ENCODE measurements at places on chromosomes 16 and 17. TPM values are rescaled to one million over a fixed set of nuclear protein-coding genes. Genes with fewer than 3 reads are reported as not detected.

CDH5 gene
- not detected for total RNA-seq

CHST5 gene
- total RNA-seq: not detected

CAVIN1 gene
- total RNA-seq: 5.3 TPM

DNA sequence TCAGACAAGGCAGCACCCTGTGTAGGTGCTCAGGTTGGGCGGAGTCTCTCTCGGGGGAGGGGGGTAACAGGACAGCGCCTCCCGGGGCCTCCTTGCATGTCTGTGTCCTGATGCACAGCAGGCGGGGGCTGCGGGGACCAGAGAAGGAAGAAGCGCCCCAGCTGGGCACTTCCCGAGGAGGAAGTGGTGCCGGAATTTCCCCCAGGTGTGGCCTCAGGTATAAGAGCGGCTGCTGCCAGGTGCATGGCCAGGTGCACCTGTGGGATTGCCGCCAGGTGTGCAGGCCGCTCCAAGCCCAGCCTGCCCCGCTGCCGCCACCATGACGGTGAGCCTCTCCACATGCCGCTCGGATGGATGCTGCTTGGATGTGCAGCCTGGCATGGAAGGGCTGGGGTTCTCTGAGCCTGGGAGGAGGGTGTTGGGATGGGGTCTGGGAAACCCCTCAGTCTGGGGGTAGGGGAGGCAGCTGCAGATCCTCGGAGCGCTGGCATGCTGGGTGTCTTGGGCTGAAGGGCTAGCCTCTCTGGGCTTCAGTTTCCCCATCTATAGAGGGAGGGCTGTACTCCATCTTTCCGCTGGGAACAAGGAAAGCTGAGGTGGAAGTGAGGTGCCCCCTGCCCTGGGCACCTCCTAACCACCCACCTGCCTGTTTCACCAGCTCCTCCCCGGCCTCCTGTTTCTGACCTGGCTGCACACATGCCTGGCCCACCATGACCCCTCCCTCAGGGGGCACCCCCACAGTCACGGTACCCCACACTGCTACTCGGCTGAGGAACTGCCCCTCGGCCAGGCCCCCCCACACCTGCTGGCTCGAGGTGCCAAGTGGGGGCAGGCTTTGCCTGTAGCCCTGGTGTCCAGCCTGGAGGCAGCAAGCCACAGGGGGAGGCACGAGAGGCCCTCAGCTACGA, at the start of gene IL17C:
IL17C (plus strand) TSS at position 250 of the 908 bp plus-strand sequence; CDS start at position 320, 70 bp downstream.
- DNase-seq: no peak

GRCh38 chr17:81859906-81860755, at the start of gene P4HB:
TSS of gene P4HB (minus strand) at chr17:81860535. CDS start at chr17:81860471, 64 bp downstream.
- DNase-seq: peak; percentile 94

DNA sequence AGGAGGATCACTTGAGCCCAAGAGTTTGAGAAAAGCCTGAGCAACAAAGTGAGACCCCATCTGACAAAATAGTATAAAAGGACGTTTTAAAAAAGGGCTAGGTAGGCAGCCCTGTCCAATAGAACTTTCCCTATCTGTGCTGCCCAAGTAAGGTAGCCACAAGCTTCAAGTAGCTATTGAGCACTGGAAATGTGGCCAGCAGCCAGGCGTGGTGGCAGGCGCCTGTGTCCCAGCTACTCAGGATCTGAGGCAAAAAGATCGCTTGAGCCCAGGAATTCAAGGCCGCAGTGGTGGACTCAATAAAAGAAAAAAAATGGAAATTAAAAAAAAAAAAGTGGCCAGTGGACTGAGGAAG, 1.5 kb upstream of the NQO1 start:
- no peak for DNase-seq

DNA sequence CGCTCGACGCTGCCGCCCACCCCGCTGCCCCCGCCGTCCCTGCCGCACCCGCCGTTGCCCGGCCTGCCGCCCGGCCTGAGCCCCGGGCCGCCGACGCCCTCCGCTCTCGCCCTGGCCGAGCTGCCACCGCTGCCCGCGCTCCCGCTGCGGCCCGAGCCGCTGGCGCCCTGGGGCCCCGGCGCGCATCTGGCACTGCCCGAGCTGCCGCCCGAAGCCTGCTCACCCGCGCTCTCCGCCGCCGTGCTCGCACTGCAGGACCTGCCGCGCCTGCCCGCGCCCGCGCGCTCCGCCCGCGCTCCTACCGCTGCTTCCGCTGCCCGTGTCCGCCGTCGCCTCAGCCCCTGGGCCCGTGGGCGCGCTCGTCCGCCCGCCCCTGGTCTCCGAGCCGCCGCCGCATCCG, 8.4 kb upstream of the CLDN9 start:
- no peak for DNase-seq

GRCh38 chr16:24018485-24018884, 182.7 kb downstream of the PRKCB start:
- DNase-seq: no peak

- DNase-seq: no peak
Measured at GRCh38 chr17:16215002-16215272, 397 bp downstream of the NCOR1 start.
